ENCODE measurements at places on chromosomes 7 and 10.

DNA sequence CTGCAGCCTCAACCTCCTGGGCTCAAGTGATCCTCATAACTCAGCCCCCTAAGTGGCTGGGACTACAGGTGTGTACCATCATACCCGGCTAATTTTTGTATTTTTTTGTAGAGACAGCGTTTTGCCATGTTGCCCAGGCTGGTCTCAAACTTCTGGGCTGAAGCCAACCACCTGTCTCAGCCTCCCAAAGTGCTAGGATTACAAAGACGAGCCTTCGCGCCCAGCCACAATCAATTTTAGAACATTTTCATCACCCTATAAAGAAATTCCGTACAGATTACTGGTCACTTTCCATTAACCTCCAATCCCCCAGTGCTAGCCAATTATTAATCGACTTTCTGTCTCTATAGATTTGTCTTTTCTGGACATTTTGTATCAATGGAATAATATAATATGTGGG, 32.3 kb upstream of the PALS2 start:
- no peak for DNase-seq
- H3K27ac ChIP-seq = no peak overlapping the region
- H3K4me3 ChIP-seq = no peak overlapping the region
- H3K4me1 ChIP-seq = no peaks in the 10 kb centered on the region

DNA sequence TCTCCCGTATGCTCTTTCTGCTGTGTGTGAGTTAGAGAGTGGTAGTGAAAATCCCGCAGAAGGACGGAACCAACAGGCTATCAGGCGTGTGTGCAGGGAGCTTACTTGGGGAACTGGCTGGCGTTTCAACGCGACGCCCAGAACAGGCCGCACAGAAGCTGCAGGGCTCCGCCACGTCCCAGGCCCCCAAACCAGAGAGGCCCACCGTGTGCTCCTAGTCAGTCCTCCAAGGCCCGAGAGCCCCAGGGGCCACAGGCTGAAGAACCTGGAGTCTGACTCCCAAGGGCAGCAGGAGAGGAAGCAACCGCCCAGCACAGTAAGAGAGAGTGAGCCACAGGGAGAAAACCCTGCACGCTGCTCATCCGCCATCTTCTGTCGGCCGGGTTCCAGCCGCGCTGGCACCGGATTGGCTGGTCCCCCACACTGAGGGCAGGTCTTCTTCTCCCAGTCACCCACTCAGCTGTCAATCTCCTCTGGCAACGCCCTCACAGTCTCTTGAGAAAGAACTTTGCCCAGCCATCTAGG, 730.6 kb upstream of the VSTM2A start:
- no peaks in the 10 kb centered on the region for H3K4me1 ChIP-seq
- H3K4me3 ChIP-seq = no peak overlapping the region
- no peak for DNase-seq
- no peaks in the 10 kb centered on the region for H3K36me3 ChIP-seq
- H3K27me3 ChIP-seq = no peaks in the 10 kb centered on the region

- DNase-seq = no peak
- H3K36me3 ChIP-seq = no peaks in the 10 kb centered on the region
- no peak overlapping the region for H3K4me3 ChIP-seq
- H3K27me3 ChIP-seq = peaks cover 59% of the 10 kb centered on the region
- H3K4me1 ChIP-seq = peaks cover 53% of the 10 kb centered on the region
- H3K27ac ChIP-seq = no peak overlapping the region
Measured at GRCh38 chr10:75398692-75399460, 2.7 kb downstream of the ZNF503 start.

- no peak overlapping the region for H3K27ac ChIP-seq
- no peaks in the 10 kb centered on the region for H3K36me3 ChIP-seq
- no peaks in the 10 kb centered on the region for H3K4me1 ChIP-seq
- no peak overlapping the region for H3K4me3 ChIP-seq
Measured at GRCh38 chr7:20846791-20847190, 60.1 kb upstream of the SP8 start.

GRCh38 chr7:132275416-132276233, 300.6 kb downstream of the PLXNA4 start:
- H3K27me3 ChIP-seq = peaks cover 15% of the 10 kb centered on the region
- DNase-seq = no peak
- H3K36me3 ChIP-seq = no peaks in the 10 kb centered on the region
- no peak overlapping the region for H3K27ac ChIP-seq

DNA sequence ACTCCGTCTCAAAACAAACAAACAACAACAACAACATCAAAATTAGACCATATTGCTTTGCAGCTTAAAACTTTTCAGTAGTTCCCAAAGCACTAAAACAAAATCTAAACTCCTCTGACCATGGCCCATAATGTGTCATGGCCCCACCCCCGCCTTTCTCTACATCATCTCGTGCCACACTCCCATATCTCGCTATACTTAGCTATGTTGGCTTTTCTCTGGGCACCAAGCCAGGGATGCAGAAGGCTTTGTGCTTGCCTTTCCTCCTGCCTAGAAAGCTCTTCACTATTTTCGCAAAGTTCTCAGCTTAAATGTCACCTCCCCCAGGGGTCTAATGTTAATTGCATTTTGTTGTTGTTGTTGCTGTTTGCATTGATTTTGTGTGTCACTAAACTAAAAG, 15.1 kb upstream of the SLC16A12 start:
- H3K4me3 ChIP-seq = no peak overlapping the region
- DNase-seq = no peak
- no peaks in the 10 kb centered on the region for H3K4me1 ChIP-seq
- no peaks in the 10 kb centered on the region for H3K36me3 ChIP-seq
- no peaks in the 10 kb centered on the region for H3K27me3 ChIP-seq

Measured in CD4-positive, alpha-beta T cell (primary cell).